ENCODE measurements at places on chromosomes 13 and 19. TPM values are rescaled to one million over a fixed set of nuclear protein-coding genes. Genes with fewer than 3 reads are reported as not detected.

The ERICH6B gene
- total RNA-seq, result not detected

The HCN2 gene
- total RNA-seq, result 1.2 TPM

The ZSCAN1 gene
- total RNA-seq, result 0.36 TPM

The WDR88 gene
- not detected for total RNA-seq

The ANGPTL8 gene
- total RNA-seq, result not detected

The FXYD7 gene
- total RNA-seq, result not detected

The ZNF358 gene
- total RNA-seq, result 26.1 TPM

The ZNF497 gene
- 1.4 TPM for total RNA-seq

The MEIOSIN gene
- not detected for total RNA-seq

DNA sequence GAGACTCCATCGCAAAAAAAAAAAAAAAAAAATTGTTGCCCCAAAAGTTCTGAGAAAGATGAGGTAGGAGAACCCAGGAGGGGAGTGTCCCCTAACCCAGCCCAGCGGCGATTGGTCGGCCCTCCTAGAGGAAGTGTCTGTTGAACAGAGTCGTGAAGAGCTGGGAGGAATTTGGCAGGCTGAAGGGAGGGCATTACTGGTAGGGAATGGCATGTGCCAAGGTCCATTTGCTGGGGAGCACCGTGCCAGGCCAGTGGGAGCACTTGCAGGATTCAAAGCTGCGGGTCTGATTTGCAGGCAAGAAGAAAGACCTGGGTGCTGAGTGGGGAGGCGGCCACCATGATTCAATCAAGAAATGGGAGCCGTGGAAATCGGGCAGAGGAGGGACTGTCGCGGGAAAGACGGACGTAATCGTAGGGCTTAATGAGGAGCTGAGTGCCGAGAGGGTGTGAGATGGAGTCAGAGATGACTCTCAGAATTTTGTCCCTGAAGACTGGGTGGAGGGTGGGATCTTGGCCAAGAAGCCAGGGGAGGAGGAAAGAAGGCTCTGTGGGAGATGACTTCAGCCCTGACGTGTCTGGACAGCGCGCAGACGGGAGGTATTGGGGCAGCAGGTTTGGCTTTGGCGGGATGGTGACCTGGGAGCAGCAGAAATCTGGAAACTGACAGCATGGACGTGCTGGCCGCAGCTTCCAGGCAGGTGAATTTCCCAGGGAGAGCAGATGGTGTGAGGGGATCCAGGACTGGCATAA lies 15.4 kb downstream of the CERS4 start:
- H3K27ac ChIP-seq, result no peak overlapping the region
- no peak for DNase-seq
- H3K4me1 ChIP-seq, result no peaks in the 10 kb centered on the region
- no peak overlapping the region for H3K4me3 ChIP-seq

DNA sequence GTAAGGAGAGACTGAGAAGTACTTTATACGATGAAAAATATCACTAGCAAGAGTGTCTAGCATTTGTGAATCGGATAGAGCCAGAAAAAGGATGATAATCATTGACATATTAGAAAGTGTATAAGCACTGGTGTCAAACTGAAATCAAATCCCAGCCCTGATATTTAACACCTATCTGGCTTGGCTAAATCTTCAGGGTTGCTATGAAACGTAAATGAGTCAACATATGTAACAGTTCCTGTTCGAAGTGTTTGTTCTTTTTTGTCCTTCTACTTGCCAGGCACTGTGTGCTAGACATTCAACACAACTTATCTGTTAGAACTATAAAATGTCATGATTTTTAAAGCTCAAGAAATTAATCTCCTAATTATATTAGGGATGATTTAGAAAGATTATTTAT lies 40.8 kb downstream of the SERPINE3 start:
- no peaks in the 10 kb centered on the region for H3K27me3 ChIP-seq
- H3K4me1 ChIP-seq, result no peaks in the 10 kb centered on the region

DNA sequence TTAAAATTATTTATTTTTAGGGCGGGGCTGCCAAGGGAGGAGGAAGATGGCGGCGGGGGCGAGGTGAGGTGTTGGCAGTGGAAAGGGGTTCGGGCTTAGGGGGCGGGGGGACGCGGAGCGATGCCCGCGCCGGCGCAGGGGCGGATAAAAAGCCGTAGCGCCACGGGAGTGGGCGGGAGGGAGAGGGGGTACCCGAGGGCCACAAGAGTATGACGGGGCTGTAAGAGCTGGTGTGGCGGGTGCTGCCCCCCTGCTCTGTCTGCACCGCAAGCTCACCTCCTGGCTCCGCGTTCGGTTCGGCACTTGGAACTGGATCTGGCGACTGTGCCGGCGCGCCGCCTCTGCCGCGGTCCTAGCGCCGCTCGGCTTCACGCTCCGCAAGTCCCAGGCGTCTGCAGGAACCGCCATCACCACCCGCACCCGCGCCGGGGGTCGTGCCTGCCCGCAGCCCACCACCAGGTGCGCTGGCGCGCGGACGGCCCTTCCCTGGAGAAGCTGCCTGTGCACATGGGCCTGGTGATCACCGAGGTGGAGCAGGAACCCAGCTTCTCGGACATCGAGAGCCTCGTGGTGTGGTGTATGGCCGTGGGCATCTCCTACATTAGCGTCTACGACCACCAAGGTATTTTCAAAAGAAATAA lies 265.2 kb upstream of the SGCG start:
- H3K27ac ChIP-seq, result no peak overlapping the region
- DNase-seq, result peak; percentile 58
- H3K27me3 ChIP-seq, result peaks cover 3% of the 10 kb centered on the region
- H3K4me3 ChIP-seq, result peak overlapping the region; percentile 71
- no peaks in the 10 kb centered on the region for H3K36me3 ChIP-seq

DNA sequence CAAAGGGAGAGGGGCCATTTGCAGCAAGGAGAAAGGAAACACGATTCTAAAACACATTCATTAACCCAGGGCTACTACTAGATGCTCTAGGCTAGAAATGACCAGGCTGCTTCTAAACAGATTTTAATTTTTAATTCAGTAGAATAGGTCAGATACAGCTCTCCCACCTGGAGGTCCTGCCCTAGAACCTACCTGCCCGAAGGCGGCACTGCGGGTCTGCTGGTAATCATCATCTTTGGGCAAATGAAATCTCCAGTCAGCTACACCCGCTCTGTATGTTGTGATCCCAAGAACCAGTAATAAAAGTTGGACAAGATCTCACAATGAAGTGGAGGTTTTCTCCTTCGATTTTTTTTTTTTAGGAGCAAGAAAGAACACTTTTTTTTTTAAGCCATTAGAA lies 345.3 kb downstream of the ENOX1 start:
- H3K4me3 ChIP-seq, result no peak overlapping the region
- H3K36me3 ChIP-seq, result no peaks in the 10 kb centered on the region
- no peak for DNase-seq
- no peaks in the 10 kb centered on the region for H3K4me1 ChIP-seq

- H3K27me3 ChIP-seq, result no peaks in the 10 kb centered on the region
- H3K27ac ChIP-seq, result no peak overlapping the region
- no peak overlapping the region for H3K4me3 ChIP-seq
- no peak for DNase-seq
- no peaks in the 10 kb centered on the region for H3K36me3 ChIP-seq
Measured at GRCh38 chr13:85565652-85566051, 233.6 kb downstream of the SLITRK6 start.

DNA sequence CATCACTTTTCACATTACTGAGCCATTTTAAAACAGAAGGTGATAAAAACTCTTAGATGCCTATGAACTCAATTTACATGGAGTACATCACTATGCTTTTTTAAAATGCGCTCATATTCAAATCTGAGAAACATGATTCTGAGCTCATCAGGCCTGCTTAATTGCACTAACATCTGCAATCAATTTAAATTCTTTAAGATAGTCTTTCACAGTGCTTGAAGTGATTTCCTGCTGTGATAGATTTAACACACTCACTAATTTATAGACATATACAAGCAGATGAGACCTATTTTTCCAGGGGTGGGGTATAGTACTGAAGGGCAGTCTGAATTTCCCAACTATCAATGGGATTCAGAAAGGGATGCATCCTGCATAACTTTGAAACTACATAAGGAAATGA lies 82.9 kb downstream of the DIAPH3 start:
- H3K27ac ChIP-seq, result no peak overlapping the region
- no peak for DNase-seq
- H3K4me1 ChIP-seq, result peaks cover 5% of the 10 kb centered on the region
- peaks cover 3% of the 10 kb centered on the region for H3K36me3 ChIP-seq
- H3K27me3 ChIP-seq, result no peaks in the 10 kb centered on the region
- no peak overlapping the region for H3K4me3 ChIP-seq

GRCh38 chr13:35993686-35994085 lies 137.5 kb downstream of the DCLK1 start:
- H3K27ac ChIP-seq, result peak overlapping the region; percentile 88
- peaks cover 30% of the 10 kb centered on the region for H3K4me1 ChIP-seq
- no peaks in the 10 kb centered on the region for H3K27me3 ChIP-seq
- H3K4me3 ChIP-seq, result peak overlapping the region; percentile 21

Data from osteoblast (primary cell).